ENCODE measurements at places on chromosomes 13 and 19. TPM values are rescaled to one million over a fixed set of nuclear protein-coding genes. Genes with fewer than 3 reads are reported as not detected.

- H3K27me3 ChIP-seq = no peaks in the 10 kb centered on the region
- no peak overlapping the region for H3K4me3 ChIP-seq
- H3K27ac ChIP-seq = no peak overlapping the region
- H3K4me1 ChIP-seq = no peaks in the 10 kb centered on the region
- no peaks in the 10 kb centered on the region for H3K36me3 ChIP-seq
- no peak for DNase-seq
These were observed 38.2 kb upstream of the IGSF23 start for GRCh38 chr19:44575116-44575700.

- H3K36me3 ChIP-seq = no peaks in the 10 kb centered on the region
- H3K27me3 ChIP-seq = no peaks in the 10 kb centered on the region
- H3K4me3 ChIP-seq = no peak overlapping the region
- H3K27ac ChIP-seq = no peak overlapping the region
These were observed 5.4 kb downstream of the CEACAM3 start for GRCh38 chr19:41801792-41802211.

- no peak overlapping the region for H3K27ac ChIP-seq
- H3K4me3 ChIP-seq = no peak overlapping the region
- no peaks in the 10 kb centered on the region for H3K36me3 ChIP-seq
- H3K27me3 ChIP-seq = no peaks in the 10 kb centered on the region
- no peaks in the 10 kb centered on the region for H3K4me1 ChIP-seq
- DNase-seq = no peak
These were observed 28.5 kb upstream of the CEACAM20 start for GRCh38 chr19:44557933-44558332.

- no peaks in the 10 kb centered on the region for H3K36me3 ChIP-seq
- H3K4me1 ChIP-seq = peaks cover 7% of the 10 kb centered on the region
- H3K4me3 ChIP-seq = no peak overlapping the region
- H3K27ac ChIP-seq = no peak overlapping the region
- no peak for DNase-seq
These were observed 12.3 kb downstream of the SLC7A1 start for GRCh38 chr13:29583073-29583785.

DNA sequence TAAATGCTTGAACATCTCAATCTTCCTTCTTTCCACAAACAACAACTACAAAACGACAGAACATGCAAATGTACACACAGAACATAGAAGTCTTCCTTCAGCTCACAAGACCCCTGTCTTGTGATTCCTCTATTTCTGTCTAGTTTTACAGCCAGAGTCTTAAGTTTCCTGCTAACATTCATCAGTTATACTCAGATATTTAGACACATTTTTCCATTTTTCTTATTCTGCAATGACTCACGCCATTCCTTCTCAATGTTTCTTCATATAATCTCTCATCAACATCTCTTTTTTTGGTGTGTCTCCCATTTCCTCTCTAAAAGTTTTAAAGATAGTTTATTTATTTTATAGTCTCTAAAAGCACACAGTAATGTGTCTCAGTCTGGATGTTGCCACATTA is 1872.9 kb upstream of the PCDH20 start:
- no peaks in the 10 kb centered on the region for H3K27me3 ChIP-seq
- DNase-seq = no peak
- H3K4me3 ChIP-seq = no peak overlapping the region
- no peak overlapping the region for H3K27ac ChIP-seq
- H3K36me3 ChIP-seq = no peaks in the 10 kb centered on the region
- H3K4me1 ChIP-seq = no peaks in the 10 kb centered on the region

Gene KLK2
- not detected for total RNA-seq

GRCh38 chr19:48403606-48404005 is 10.1 kb downstream of the GRIN2D start:
- peak; percentile 51 for DNase-seq
- H3K27me3 ChIP-seq = no peaks in the 10 kb centered on the region
- no peak overlapping the region for H3K4me3 ChIP-seq
- no peaks in the 10 kb centered on the region for H3K4me1 ChIP-seq
- no peak overlapping the region for H3K27ac ChIP-seq

DNA sequence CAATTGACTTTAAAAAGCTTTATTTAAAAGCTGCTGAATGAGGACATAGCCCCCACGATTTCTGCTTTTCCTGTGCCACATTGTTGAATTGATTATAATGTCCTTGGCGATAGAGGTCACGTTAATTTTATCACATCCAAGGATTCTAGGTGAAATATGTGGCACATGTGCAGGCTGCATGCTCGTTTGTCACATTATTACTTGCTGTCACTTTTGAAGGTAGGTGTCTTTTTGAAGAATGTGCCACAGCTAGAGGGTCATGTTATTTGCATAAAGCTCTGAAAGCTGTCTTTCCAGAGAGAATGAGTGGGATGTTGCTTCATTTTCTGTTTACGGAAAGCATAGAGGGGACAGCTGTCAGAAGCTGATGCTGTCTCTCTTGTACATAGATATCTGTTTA is 927.6 kb upstream of the ATXN8OS start:
- DNase-seq = no peak
- H3K4me3 ChIP-seq = no peak overlapping the region
- no peak overlapping the region for H3K27ac ChIP-seq
- H3K27me3 ChIP-seq = no peaks in the 10 kb centered on the region
- no peaks in the 10 kb centered on the region for H3K36me3 ChIP-seq

Gene CCDC8
- not detected for total RNA-seq

- no peaks in the 10 kb centered on the region for H3K27me3 ChIP-seq
- no peak overlapping the region for H3K27ac ChIP-seq
- peaks cover 48% of the 10 kb centered on the region for H3K4me1 ChIP-seq
- DNase-seq = no peak
- no peaks in the 10 kb centered on the region for H3K36me3 ChIP-seq
These were observed 2.2 kb upstream of the FCHO1 start for GRCh38 chr19:17748884-17749638.

DNA sequence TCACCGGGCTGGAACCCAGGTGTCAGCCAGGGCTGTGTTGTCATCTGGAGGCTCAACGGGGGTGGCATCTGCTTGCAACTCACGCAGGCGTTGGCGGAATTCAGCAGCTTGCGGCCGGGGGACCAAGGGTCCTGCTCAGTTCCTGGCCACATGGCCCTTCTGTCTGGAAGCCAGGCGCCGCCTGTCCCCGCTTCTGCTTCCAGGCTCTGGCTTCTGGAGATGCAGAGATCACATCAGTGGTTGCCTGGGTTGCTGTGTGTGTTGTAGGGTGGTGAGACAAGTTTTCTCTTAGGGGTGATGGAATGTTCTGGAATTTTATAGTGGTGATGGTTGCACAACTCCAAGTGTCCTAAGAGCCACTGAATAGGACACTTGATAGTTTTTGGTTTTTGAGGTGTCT is 5.0 kb downstream of the ADAT3 start:
- no peak overlapping the region for H3K4me3 ChIP-seq
- no peaks in the 10 kb centered on the region for H3K36me3 ChIP-seq
- peaks cover 7% of the 10 kb centered on the region for H3K4me1 ChIP-seq
- no peak overlapping the region for H3K27ac ChIP-seq
- H3K27me3 ChIP-seq = no peaks in the 10 kb centered on the region

Gene GIPR
- total RNA-seq = 1.9 TPM

Gene SYNE4
- 1.9 TPM for total RNA-seq

DNA sequence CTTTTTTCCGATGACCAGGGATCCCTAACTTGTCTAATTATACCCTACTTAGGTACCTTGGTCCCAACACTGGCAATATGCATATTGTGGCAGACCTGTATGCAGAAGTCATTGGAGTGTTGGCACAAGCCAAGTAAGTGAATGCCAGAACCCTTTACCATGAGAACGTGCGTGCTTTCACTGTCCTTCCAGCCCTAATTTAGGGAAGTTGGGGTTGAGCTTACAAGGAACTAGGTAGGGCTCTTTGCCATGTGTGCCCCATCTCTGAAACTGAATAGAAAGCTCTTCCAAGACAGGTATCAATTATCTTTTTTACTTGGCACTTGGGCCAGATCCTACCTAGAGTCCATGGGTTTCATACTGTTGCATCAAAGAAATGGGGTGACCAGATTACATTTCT is 93.2 kb downstream of the FRY start:
- H3K36me3 ChIP-seq = no peaks in the 10 kb centered on the region
- H3K27me3 ChIP-seq = no peaks in the 10 kb centered on the region
- no peaks in the 10 kb centered on the region for H3K4me1 ChIP-seq
- H3K27ac ChIP-seq = no peak overlapping the region
- DNase-seq = no peak
- no peak overlapping the region for H3K4me3 ChIP-seq

Gene GTF2F1
- 63.3 TPM for total RNA-seq

- H3K4me3 ChIP-seq = no peak overlapping the region
- no peaks in the 10 kb centered on the region for H3K27me3 ChIP-seq
- no peak overlapping the region for H3K27ac ChIP-seq
- H3K36me3 ChIP-seq = no peaks in the 10 kb centered on the region
- H3K4me1 ChIP-seq = no peaks in the 10 kb centered on the region
These were observed 22.8 kb downstream of the COL4A2 start for GRCh38 chr13:110329798-110330461.

DNA sequence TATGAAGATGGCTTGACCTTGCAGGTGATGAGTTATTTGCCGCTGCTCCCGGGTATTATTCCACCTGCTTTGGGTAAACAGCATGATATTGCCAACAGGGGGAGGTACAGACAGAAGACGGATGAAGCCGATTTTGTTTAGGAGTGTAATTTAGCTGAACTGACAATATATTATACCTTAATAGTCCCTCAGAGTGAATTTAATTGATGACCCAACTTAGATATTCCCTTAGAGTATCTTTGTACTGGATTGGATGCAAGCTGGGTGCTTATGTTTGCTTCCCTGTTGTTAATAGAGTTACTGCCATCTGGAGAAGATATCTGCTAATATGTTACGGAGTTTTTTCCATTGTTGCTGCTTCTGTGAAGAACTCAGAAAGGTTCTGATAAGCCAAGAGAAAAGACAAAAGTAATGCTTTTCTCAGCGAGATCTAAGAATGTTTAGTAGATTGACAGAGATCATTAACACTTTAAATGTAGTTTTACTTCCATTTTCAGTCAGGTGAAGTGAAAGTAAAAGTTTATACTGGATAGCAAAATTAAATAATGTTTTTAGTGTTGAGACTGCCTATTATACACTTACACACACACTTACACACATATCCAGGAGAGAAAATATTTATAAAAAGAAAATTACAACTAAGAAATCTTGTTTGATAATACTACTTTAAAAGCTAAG is 2220.8 kb upstream of the PCDH20 start:
- no peaks in the 10 kb centered on the region for H3K27me3 ChIP-seq
- H3K4me3 ChIP-seq = no peak overlapping the region
- no peaks in the 10 kb centered on the region for H3K4me1 ChIP-seq
- no peak overlapping the region for H3K27ac ChIP-seq
- H3K36me3 ChIP-seq = no peaks in the 10 kb centered on the region

Gene PALM3
- total RNA-seq = not detected

GRCh38 chr13:113916330-113916815 is 52.5 kb upstream of the GAS6 start:
- no peaks in the 10 kb centered on the region for H3K4me1 ChIP-seq
- no peaks in the 10 kb centered on the region for H3K36me3 ChIP-seq
- no peak overlapping the region for H3K4me3 ChIP-seq
- peaks cover 28% of the 10 kb centered on the region for H3K27me3 ChIP-seq
- no peak overlapping the region for H3K27ac ChIP-seq
- no peak for DNase-seq

DNA sequence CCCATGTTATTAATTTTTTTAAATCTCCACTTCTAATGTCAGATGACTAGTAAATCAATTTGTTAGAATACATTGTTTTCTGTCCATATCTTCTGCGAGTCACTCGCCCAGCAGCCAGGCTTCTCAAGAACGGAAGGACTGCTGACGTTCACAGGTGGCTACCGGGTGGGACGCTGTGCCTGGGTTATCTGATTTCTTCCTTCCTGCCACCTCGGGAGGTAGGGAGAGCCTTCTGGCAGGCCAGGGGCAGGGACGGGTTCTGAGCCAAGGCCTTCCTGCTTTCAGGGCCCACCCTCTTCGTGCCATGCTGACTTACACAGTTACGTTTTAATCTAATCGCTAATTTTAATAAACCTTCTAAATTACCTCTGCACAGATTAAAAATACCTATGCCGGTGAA is 7.9 kb upstream of the C1QTNF9 start:
- peaks cover 76% of the 10 kb centered on the region for H3K36me3 ChIP-seq
- no peaks in the 10 kb centered on the region for H3K27me3 ChIP-seq
- no peak overlapping the region for H3K4me3 ChIP-seq
- no peak for DNase-seq
- no peak overlapping the region for H3K27ac ChIP-seq

Gene TMEM255B
- 0.69 TPM for total RNA-seq

DNA sequence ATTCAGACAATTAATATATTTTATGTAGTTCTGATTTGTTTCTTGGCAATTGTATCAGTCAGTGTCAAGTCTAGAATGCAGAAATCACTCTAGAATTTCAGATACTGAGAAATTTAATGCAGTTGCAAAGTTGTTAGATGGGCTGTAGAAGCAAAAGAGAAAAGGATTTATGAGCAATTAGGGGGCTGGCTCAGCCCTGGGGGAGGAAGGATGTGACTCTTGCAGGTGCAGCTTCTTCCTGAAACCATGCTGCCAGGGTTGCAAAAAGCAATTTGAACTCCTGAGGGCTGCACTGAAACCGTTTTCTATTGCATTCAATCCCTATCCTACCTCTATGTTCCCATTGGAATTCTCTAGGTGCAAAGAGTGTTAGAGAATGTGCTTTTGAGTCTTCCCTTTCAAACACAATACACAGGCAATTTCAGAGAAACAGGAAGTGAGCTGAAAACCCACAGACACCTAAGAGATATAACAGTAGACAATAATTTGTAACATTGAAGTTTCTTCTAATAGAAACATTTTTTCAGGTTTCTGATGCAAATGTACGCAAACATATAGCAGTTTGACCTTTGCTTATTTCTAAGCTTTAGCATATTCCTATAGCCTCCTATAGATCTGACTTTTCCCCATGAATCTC is 814.7 kb upstream of the ATXN8OS start:
- no peaks in the 10 kb centered on the region for H3K27me3 ChIP-seq
- H3K4me3 ChIP-seq = no peak overlapping the region
- H3K4me1 ChIP-seq = no peaks in the 10 kb centered on the region
- H3K27ac ChIP-seq = no peak overlapping the region
- DNase-seq = no peak

- peak; percentile 78 for DNase-seq
- H3K4me1 ChIP-seq = peaks cover 56% of the 10 kb centered on the region
- H3K4me3 ChIP-seq = peak overlapping the region; percentile 88
- peak overlapping the region; percentile 66 for H3K27ac ChIP-seq
- peaks cover 6% of the 10 kb centered on the region for H3K36me3 ChIP-seq
These were observed 26.8 kb upstream of the CEACAM21 start for GRCh38 chr19:41548954-41549688.
